ENCODE measurements at places on chromosomes 1 and 21.

- no peak for DNase-seq
These were observed 427.2 kb upstream of the VAMP3 start for GRCh38 chr1:7343882-7344281.

- no peak for DNase-seq
These were observed 12.4 kb downstream of the SOD1 start for GRCh38 chr21:31671931-31672330.

GRCh38 chr1:196877964-196878363, 9.9 kb upstream of the CFHR4 start:
- DNase-seq, result no peak

GRCh38 chr1:246301553-246302250, 205.4 kb downstream of the SMYD3 start:
- DNase-seq, result no peak

GRCh38 chr1:237763137-237763536, 127.6 kb downstream of the ZP4 start:
- DNase-seq, result no peak
